ENCODE measurements at places on chromosomes 7 and 10.

- DNase-seq: no peak
These were observed 6.3 kb upstream of the KCNMA1 start for GRCh38 chr10:77643795-77644468.

DNA sequence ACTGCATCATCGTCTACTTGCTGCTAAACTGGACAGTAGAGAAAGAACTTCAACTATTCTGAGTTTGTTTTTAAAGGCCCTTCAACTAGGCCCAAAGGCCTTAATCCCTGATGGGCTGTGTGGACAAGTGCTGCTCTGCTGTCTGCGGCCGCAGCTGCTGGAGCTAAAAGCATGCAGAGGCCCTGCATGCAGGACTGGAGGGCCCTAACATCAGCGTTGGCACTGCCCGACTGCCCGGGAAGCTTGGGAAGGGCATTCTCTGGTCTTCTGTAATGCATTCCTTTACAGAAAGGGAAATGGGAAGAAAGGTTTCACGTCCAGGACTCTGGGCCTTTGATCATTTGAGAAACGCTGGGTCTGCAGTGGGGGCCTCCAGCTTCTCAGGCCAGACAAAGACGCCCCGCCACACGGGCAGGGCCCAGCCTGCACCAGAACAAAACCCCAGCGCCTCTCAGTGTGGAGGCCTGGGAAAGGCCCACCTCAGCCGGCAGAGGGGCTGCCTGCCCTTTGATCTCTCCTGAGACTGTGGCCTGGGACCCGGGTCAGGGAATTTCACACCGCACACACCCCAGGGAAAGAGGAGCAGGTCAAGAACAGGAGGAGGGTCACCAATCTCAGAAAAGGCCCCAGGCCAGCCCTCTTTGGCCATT lies 229.3 kb downstream of the DNAJB6 start:
- DNase-seq: no peak

DNA sequence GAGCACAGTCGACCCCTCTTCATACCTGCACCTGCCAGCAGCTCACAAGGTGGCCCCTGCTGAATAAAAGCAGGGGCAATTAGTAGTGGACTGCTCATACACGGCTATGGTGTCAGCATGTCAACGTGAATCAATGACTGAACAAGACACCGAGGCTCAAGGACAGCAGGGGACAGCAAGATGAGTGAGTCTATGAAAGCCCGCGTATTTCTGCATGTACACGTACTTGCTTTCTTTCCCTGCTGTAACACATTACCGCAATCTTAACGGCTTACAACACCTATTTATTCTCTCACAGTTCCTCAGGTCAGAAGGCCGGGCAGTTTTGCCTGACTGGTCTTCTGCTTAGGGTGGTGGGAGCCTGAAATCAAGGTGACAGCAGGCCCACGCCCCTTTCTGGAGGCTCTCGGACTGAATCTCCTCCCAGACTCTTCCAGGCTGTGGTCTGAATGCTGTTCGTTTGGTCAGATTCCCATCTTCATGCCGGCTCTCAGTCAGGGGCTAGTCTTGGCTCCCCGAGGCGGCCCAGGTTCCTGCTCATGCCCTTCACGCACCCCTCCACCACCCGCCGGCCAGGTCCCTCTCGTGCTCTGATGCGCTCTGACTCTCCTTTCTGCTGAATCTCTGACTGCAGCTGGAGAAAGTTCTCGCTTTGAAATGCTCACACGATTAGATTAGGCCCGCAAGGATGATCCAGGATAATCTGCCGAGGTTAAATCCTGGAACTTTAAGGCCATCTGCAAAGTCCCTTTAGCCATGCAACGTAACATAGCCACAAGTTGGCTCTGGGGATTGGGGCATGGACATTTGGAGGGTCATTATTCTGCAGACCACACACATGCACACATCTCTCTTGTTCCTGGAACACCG lies 7.8 kb upstream of the PPP2R2D start:
- DNase-seq: no peak

- DNase-seq: no peak
These were observed 104.0 kb downstream of the MAD1L1 start for GRCh38 chr7:2128601-2129322.

DNA sequence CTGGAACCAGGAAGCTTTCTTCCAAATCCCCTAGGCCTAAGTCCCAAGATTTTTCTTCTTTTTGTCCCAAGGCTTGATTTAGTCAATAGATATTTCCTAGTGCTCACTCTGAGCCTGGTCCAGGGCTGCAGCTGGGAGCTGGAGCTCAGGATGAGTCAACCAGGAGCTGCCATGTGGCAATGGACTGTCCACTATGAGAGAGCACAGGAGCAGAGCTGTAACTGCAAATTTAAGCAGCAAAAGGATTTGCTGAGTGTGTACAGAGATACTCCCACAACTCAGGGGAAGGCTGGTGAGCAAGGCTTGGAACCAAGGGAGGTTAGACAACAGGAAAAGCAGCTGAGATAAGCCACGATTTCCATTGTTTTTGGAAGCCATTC lies 92.1 kb upstream of the CXCL12 start:
- no peak for DNase-seq

GRCh38 chr7:26627891-26628341 lies 236.5 kb downstream of the SKAP2 start:
- no peak for DNase-seq

- DNase-seq: peak; percentile 55
These were observed 155.3 kb upstream of the ZMIZ1 start for GRCh38 chr10:78913219-78914059.

DNA sequence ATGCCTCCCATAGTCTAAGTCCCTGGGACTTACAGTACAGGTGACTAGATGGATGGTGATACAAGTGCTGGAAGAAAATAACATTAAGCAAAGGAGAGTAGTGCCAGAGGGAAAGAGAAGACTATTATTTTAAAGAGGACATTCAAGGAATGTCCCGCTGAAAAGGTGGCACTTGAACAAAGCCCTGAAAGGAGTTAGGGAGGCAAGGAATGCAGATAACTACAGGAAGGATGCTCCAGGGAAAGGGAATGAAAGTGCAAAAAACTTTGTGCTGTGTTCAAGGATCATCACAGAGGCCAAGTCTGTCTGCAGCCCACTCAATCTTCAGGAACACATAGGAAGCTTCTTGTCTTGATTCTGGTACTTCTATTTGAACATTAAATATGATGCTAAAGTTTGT lies 14.9 kb downstream of the ANKMY2 start:
- DNase-seq: no peak

DNA sequence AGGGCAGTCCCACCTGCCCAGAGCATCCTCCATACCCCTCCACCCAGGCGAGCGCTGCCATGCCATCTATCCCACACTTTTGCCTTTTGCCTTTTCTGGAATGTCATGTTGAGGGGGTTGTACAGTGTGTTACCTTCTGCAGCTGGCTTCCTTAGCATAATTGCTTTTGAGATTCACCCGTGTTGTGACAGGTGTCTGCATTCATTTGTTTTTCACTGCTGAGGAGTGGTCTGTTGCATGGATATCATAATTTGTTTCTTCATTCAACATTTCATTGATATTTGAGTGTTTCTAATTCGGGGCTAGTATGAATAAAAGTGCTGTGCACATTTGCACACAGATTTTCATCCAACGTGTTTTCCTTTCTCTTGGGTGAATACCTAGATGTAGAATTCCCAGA lies 353.9 kb downstream of the PAXIP1 start:
- DNase-seq: no peak

DNA sequence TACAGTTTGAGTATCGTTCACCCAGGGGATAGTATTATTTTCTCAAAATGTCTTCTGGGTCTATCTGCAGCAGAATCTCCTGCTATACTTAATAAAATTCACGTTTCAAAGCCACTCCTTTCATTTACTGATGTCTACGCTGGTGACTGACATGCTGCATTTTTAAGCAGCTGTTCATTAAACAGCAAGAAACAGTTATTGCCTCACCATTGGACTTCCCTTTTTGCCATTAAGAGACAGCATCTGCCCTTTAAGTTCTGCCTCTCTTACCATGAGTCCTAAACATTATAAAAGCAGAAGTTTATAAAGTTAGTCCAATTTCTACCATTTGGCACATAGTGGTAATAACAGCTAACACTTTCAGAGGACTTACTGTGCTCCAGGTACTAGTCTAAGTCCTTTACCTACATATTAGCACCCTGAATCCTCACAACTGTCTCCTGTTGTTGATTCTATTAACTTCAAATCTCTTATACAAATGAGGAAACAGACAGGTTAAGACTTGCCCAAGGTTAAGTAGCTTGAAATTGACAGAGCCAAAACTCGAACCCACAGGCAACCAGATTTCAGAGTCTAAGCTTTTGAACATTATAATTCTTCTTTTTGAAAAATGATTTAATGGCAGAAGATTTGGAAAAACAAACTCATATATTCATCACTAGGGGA lies 169.5 kb downstream of the SNX13 start:
- no peak for DNase-seq

DNA sequence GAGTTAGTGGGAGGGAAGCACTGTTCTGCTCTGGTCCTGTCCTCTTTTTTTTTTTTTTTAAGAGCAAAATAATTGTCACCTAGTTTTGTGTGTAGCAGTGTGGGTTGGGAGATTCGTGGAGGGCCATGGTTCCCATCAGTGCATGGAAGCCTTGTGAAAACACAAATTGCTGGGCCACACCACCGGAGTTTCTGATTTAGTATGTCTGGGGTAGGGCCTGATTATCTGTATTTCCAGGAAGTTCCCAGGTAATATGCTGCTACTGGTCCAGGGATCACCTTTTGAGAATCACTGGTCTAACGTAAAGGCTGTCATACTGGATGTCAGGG lies 191.3 kb downstream of the GATA3 start:
- DNase-seq: no peak

DNA sequence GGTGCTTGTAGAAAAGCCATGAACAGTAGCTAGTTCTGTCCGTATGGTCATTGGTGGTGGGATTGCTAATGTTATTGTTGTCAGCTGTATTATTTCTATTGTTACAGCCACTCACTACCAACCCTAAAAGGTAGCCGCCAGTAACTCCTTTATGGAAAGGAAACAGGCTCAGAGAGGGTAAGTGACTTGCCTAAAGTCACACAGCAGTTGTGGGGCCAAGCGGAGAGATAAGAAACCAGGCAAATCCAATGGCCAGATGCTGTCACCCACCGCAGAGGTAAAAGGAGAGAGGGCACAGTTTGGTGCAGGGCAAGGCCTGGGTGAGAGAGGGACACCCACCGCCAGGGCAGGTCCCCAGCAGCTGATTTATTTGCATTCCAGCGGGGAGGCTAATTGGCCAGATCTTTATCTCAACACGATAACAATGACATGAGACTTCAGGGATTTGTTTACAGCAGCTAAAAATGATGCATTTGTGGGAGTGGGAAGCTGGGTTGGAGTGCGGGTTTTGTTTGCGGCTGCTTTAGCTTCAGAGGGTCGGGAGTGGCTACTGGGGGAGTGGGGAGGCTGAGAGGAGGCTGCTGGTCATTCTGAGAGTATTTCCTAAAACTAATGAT lies 8.6 kb upstream of the NKX2-3 start:
- DNase-seq: no peak

DNA sequence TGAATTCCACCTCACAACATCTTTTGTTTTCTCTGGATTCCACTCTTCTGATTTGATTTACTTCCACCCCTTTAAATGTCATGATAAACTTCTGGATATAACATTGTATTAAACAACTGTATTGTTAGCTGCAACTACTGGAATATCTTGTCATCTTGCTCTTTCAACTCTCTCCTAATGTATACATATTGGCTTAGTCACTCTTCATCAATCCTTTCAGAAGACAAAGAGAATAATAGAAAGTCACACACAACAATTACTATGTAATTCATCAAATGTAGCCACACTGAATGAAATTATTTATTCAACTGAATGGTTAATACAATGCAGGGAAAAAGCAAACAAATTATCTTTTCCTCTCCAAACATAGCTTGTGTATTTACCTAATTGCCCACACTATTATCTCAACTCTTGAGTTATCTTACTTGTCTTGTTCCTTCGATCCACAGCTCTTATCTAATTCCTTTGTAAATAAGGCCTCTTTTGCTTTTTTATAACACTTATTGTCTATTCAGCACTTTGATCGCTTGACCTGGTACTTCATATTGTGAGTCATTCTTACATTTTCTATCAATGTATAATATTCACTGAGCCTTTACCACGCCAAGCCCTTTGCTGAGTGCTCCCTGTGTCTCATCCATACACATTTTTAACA lies 16.7 kb downstream of the SEMA3A start:
- no peak for DNase-seq

GRCh38 chr7:100835903-100836811 lies 8.8 kb upstream of the EPHB4 start:
- DNase-seq: no peak

- DNase-seq: no peak
These were observed 7.0 kb upstream of the PRR15 start for GRCh38 chr7:29556405-29557195.

- DNase-seq: no peak
These were observed 16.4 kb downstream of the PRKRIP1 start for GRCh38 chr7:102412548-102412947.

- DNase-seq: no peak
These were observed 8.4 kb downstream of the FAM237B start for GRCh38 chr7:90312745-90313144.

GRCh38 chr7:157158400-157158799 lies 19.7 kb downstream of the UBE3C start:
- DNase-seq: no peak

GRCh38 chr10:127408112-127408710 lies 140.9 kb upstream of the NPS start:
- DNase-seq: no peak

DNA sequence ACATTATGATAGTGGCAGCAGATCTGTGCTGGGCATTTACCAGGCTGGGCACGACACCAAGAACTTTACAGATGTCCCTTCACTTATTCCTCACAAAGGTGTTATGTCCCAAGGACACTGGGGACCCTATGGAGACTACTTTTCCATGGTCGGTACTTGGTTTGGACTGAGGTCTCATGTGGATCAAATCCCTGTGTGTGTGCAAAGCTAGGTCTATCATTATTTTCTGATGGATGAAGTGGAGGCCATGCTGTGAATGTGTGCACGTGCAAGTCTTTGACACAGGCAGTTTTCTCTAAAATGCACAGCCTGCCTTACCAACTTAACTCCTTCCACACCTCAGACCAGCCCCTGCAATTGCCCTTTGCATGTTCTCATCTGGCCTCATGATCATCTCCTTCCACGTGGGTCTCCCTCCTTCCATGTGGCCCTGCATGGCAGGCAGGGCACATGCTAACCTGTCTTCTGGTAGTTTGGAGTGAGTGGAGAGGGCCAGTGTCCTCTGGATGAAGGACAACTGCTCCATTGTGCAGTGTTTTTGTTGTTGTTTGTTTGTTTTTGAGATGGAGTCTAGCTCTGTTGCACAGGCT lies 16.0 kb upstream of the ZNF273 start:
- no peak for DNase-seq

GRCh38 chr10:122273966-122274545 lies 3.0 kb downstream of the BTBD16 start:
- no peak for DNase-seq

DNA sequence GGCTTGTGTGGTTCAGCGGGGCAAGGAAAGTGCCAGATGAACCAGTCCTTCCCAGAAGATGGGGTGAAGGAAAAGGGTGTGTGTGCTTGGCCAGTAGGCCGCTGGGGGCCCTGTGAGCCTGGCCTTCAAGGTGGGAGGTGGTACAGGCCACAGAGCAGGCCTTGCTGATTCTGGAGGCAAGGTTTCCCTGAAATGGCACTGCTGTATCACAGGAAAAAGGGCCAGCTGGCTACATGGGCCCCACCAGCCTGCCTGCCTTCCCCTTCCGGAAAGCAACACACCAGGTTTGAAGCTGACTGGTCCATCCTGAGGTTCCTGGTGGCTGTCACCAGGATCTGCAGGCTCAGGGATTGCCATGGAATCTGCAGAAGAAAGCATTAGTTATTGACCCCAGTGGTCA lies 12.5 kb downstream of the MMRN2 start:
- no peak for DNase-seq
